ENCODE measurements at places on chromosomes 5 and 9. TPM values are rescaled to one million over a fixed set of nuclear protein-coding genes. Genes with fewer than 3 reads are reported as not detected.

The SLC25A2 gene
- 0.25 TPM for total RNA-seq

DNA sequence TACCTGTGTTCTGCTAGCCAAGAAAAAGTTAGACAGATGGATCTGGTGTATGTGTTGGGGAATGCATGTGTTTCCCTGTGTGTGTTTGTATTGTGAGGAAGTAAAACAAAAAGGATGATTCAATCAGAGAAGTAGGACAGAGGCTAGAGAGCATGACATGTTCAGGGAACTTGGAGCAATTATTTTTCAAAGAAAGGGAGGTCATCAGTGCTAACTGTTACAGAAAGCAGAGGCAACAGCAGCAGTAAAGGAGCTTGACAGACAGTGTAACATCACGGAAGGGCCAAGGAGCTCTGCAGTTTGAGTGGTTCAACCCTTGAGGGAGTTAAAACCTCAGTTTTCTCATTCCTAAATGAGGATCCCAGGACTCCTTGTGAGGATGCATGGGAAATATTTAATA, 13.2 kb downstream of the SPINK1 start:
- no peaks in the 10 kb centered on the region for H3K36me3 ChIP-seq
- H3K4me3 ChIP-seq: no peak overlapping the region
- no peaks in the 10 kb centered on the region for H3K27me3 ChIP-seq
- DNase-seq: no peak

DNA sequence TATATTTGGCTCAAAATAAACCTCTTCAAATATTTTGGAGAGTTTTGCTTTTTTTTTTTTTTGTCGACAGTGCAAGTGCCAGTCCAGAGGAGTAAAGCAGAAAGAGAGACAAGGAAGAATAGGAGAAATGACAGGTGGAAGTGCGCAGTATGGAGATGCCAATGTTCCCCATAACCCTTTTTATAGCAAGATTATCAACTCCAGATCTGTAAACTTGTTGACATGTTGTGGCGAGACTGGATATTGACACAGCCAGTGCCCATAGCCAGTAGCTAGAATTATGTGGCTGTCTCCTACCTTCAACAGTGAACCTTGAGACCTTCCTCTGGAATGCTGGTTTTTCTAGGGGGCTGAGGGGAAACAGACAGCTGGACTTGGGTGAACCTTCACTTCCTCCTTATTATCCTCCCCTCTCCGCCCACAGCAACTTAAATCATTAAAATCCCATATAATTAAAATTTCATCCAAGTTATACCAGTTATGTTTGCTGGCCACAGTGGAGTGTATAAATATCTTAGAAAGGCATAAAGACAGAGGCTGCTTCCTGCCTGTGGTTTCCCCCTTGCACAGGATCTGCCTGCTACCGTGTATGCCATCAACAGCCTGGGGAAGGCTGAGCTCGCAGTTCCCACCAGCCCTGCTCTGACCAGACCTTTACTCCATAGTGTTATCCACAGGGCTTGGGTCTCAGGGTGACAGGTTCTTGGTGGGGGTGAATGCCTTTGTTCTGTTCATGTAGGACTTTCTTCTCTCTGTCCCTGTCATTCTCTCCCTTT, 112.3 kb upstream of the ANKH start:
- H3K4me3 ChIP-seq: no peak overlapping the region
- H3K27me3 ChIP-seq: no peaks in the 10 kb centered on the region
- no peaks in the 10 kb centered on the region for H3K36me3 ChIP-seq

The ABITRAM gene
- total RNA-seq: 16.7 TPM

DNA sequence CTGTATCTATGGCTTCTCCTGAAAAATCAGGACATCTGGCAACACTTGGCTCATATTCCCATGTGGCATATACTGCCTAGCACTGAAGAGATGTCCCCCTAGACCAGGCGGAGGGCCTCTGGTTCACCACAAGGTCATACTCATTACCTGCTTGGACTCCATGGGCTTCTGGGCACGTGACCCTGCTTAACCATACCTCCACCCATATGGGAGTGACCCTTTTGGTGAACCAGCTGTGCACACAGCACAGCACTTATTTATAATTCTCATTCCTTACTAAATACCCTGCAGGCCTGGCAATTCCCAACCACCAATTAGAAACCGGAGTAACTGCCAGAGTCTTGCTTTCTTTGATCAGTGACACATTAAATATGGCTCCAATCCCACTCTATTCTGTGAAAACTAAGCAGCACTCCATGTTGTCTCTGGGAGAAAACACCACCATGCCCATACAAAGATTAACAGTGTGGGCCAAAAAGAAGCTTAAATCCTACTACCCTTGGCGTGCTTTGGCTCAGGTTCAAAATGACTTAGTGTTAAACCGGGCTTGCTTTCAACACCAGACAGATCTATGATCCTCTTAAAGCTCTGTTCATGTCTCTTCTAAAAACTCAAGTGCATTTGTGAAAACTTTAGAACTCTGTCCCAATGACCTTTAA, 57.7 kb downstream of the MTMR12 start:
- H3K27me3 ChIP-seq: no peaks in the 10 kb centered on the region
- H3K4me3 ChIP-seq: no peak overlapping the region
- DNase-seq: no peak
- peaks cover 18% of the 10 kb centered on the region for H3K36me3 ChIP-seq

GRCh38 chr9:68822596-68823165, 117.6 kb downstream of the PIP5K1B start:
- H3K4me3 ChIP-seq: no peak overlapping the region
- DNase-seq: no peak
- no peaks in the 10 kb centered on the region for H3K36me3 ChIP-seq
- peaks cover 3% of the 10 kb centered on the region for H3K27me3 ChIP-seq

The SOWAHA gene
- 0.10 TPM for total RNA-seq

DNA sequence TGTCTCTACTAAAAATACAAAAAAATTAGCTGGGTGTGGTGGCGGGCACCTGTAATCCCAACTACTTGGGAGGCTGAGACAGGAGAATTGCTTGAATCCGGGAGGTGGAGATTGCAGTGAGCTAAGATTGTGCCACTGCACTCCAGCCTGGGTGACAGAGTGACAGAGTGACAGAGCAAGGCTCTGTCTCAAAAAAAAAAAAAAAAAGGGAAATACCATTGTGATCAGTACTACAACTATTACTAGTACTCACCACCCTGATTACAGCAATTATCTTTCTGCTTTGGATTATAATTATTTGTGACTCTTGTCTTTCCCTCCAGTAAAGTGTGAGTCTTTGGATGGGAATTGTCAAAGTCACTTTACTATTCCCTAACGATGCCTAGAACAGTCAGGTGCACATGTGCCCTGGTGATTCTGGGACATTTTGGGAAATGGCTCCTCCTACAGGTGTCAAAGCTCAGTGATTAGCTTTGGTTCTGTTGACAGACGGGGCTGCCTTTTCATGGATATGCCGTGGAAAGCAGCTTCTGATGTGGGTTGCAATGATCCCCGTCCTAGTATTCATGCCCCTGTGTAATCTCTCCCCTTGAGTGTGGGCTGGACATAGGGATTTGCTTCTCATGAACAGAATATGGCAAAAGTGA, 31.8 kb upstream of the FRRS1L start:
- H3K4me3 ChIP-seq: no peak overlapping the region
- H3K27ac ChIP-seq: no peak overlapping the region
- no peak for DNase-seq
- H3K27me3 ChIP-seq: peaks cover 20% of the 10 kb centered on the region

The GRXCR2 gene
- not detected for total RNA-seq

The NUTM2F gene
- not detected for total RNA-seq

DNA sequence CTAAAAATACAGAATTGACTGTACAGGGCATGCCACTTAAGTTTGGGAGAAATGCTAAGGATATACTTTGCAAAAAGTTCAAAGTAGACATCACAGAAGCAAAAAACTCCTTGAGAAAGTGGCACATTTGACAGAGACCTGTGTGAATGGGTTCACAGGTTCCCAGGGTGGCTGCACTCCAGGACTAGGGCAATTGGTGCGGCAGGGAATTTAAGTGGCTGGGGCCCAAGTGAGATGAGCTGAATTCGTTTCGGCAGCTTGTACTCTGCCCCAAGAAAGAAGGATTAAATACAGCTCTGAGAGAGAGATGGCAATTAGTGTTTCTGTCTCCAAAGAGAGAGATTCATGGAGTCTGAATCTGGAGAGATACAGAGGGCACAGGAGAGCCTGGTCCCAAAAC, 280.1 kb downstream of the FBXL17 start:
- H3K36me3 ChIP-seq: no peaks in the 10 kb centered on the region
- no peaks in the 10 kb centered on the region for H3K4me1 ChIP-seq
- no peak for DNase-seq
- no peak overlapping the region for H3K4me3 ChIP-seq

DNA sequence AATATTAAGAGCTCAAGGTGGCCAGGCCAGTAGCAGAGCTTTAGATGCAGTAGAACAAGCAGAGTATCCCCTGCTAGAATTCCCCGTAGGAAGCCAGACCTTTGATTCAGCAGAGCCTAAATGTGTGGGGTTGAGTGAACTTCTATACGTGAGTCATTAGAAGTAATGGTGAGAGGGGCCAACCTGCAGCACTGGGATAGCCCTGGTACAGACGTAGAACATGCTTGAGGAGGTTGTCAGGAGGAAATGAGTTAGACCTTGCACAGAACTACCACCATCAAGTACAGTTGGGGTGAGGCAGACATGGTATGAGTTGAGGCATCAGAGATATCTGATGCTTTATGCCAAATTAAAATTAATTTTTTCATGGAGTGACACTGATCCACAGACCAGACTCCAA, 42.0 kb downstream of the PDCD1LG2 start:
- H3K36me3 ChIP-seq: no peaks in the 10 kb centered on the region
- peak overlapping the region; percentile 90 for H3K27ac ChIP-seq
- no peak overlapping the region for H3K4me3 ChIP-seq
- peak; percentile 61 for DNase-seq
- H3K27me3 ChIP-seq: no peaks in the 10 kb centered on the region

DNA sequence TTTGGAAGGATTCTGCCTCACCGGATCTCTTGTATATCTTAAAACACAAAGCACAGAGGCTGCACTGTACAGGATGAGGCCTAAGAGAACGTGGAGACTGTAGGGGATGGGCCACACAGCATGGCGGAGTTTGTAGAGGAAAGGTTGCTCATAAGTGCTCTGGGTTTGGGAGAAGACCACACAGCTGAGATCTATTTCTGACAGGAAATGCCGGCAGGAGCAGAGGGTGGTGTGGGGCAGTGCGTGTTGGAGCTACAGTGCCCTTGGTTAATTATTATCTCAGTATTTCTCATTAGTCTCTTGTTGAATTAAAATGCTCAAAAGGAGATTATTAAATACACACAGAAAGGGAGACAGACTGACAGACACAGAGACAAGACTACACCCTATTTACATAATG, 9.6 kb downstream of the PALM2AKAP2 start:
- H3K4me1 ChIP-seq: peaks cover 26% of the 10 kb centered on the region
- H3K27ac ChIP-seq: no peak overlapping the region
- H3K36me3 ChIP-seq: no peaks in the 10 kb centered on the region
- H3K27me3 ChIP-seq: no peaks in the 10 kb centered on the region
- no peak overlapping the region for H3K4me3 ChIP-seq

DNA sequence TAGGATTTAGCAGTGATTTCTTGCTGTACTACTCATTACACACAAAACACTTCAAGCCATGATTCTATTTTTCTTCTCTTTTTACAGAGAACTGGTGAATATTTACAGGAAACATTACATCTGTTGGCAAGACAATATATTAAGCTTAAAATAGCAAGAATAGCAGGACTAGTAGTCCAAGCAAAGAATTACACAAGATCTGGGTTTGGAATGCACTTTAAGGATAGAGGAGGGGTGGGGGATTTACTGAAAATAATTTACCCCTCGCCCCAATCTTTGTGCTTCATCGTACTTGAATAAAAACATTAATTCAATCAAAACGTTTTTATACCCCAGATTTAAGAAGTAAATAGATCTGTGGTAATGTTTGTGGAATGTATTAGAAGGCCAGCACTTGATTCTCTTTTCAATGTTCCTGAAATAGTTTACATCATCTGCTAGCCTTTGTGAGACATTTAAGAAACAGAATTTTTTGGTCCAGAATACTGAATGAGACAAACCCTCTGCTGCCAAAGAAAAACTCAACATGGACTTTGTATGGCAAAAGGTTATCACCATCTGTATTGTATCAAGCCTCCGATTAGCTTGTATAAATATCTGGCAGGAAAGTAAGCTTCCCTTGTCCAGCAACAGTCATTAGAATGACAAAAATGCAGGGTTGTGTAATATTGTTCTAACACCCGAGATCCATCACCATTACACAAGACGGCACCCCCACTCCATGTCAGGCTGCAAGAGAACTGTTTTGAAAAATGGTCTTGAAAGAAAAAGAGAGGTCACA, 23.8 kb downstream of the SVEP1 start:
- no peak overlapping the region for H3K4me3 ChIP-seq
- no peaks in the 10 kb centered on the region for H3K36me3 ChIP-seq
- no peak overlapping the region for H3K27ac ChIP-seq

The CORO2A gene
- total RNA-seq: 11.1 TPM

GRCh38 chr5:6302684-6303083, 75.7 kb downstream of the MED10 start:
- no peaks in the 10 kb centered on the region for H3K27me3 ChIP-seq
- H3K4me3 ChIP-seq: no peak overlapping the region
- H3K36me3 ChIP-seq: no peaks in the 10 kb centered on the region
- no peak for DNase-seq
- no peak overlapping the region for H3K27ac ChIP-seq
- no peaks in the 10 kb centered on the region for H3K4me1 ChIP-seq

The C5 gene
- 1.1 TPM for total RNA-seq

- no peaks in the 10 kb centered on the region for H3K27me3 ChIP-seq
- H3K4me3 ChIP-seq: no peak overlapping the region
- no peak overlapping the region for H3K27ac ChIP-seq
- DNase-seq: no peak
- peaks cover 3% of the 10 kb centered on the region for H3K36me3 ChIP-seq
Measured at GRCh38 chr5:96984506-96985192, 48.8 kb downstream of the LNPEP start.

DNA sequence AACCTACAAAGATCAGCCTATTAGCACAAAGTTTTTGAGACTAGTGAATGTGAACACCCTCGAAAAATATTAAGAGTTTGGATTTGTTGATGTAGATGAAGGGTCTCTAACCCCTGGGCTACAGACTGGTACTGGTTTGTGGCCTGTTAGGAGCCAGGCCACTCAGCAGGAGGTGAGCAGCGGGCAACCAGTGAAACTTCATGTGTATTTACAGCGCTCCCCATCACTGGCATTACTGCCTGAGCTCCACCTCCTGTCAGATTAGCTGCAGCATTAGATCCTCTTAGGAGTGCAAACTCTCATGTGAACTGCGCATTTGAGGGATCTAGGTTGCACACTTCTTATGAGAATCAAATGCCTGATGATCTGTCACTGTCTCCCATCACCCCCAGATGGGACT, 11.2 kb upstream of the PAM start:
- no peak overlapping the region for H3K4me3 ChIP-seq
- no peak for DNase-seq
- no peaks in the 10 kb centered on the region for H3K36me3 ChIP-seq
- H3K27me3 ChIP-seq: no peaks in the 10 kb centered on the region
- H3K4me1 ChIP-seq: no peaks in the 10 kb centered on the region

- no peaks in the 10 kb centered on the region for H3K27me3 ChIP-seq
- H3K4me3 ChIP-seq: no peak overlapping the region
- H3K4me1 ChIP-seq: no peaks in the 10 kb centered on the region
- no peak overlapping the region for H3K27ac ChIP-seq
- no peaks in the 10 kb centered on the region for H3K36me3 ChIP-seq
Measured at GRCh38 chr9:93684806-93685543, 108.6 kb downstream of the PHF2 start.

The SHC3 gene
- 4.6 TPM for total RNA-seq

GRCh38 chr9:69324549-69325401, at the start of gene ENTREP1:
TSS of gene ENTREP1 (plus strand) at chr9:69325215. CDS start at chr9:69325310, 95 bp downstream.
- peak; percentile 42 for DNase-seq
- peaks cover 46% of the 10 kb centered on the region for H3K27me3 ChIP-seq
- peak within 1 kb of the TSS; percentile 56 for H3K4me3 ChIP-seq

The ASTN2 gene
- 13.6 TPM for total RNA-seq

The N4BP3 gene
- 0.75 TPM for total RNA-seq

Data from astrocyte (in vitro differentiated cells and primary cell).